ENCODE measurements at places on chromosomes 4 and X.

GRCh38 chr4:30941641-30942040, 221.5 kb downstream of the PCDH7 start:
- DNase-seq = no peak

DNA sequence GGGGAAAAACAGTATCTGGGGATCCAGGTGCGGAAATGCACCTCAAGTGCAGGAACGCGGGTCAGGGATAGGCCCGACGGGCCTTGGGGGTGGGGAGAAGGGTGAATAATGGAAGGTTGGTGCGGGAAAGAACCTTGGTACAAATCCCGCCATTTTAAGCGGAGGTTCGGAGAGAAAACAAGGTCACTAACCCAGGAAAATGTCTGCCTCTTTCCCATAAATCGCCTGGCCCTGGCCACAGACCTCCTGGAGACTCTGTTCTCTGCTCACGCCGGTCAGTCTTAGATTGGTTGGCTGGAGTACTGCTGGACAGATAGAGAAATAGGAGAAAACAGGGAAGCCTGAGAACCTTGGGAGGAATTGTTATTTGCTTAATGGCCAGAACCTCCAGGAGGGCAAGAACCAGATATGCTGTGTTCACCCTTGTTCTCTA, 897 bp upstream of the FBXL5 start:
- no peak for DNase-seq

GRCh38 chrX:123600181-123600580, 132.7 kb downstream of the THOC2 start:
- no peak for DNase-seq

- no peak for DNase-seq
Observed at GRCh38 chr4:109947918-109948317, 35.2 kb downstream of the EGF start.

- DNase-seq = no peak
Observed at GRCh38 chr4:183621875-183622274, 37.1 kb downstream of the RWDD4 start.

- DNase-seq = no peak
Observed at GRCh38 chrX:118199997-118200396, 83.4 kb upstream of the KLHL13 start.

- DNase-seq = no peak
Observed at GRCh38 chrX:31423609-31424189, 351.9 kb upstream of the FTHL17 start.

DNA sequence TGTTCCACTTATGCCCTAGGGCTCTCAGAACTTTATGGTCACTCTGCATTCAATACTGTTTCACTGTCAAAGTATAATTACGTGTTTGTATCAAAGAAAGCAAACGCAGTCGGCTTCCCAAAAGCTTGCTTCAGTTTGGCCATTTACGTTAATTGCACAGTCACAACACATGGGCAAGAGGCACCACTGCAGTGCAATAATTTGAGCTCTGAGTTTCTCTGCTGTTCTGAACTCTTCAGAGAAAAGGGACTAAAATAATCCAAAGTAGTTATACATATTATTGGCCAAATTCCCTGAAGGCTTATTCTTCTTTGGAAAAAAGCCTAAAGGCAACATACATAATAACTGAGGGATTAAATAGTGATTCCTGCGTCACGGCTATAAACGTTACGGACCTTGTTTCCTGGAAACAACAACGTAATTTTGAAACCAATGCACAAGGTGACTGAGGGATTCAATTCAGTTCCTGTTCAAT, 51.3 kb downstream of the RNF150 start:
- no peak for DNase-seq

- no peak for DNase-seq
Observed at GRCh38 chr4:78370631-78371372, 180.8 kb upstream of the ANXA3 start.

GRCh38 chrX:101744085-101744484, 84.4 kb upstream of the ARMCX2 start:
- DNase-seq = no peak

- no peak for DNase-seq
Observed at GRCh38 chr4:14896656-14897175, 105.6 kb upstream of the CPEB2 start.

DNA sequence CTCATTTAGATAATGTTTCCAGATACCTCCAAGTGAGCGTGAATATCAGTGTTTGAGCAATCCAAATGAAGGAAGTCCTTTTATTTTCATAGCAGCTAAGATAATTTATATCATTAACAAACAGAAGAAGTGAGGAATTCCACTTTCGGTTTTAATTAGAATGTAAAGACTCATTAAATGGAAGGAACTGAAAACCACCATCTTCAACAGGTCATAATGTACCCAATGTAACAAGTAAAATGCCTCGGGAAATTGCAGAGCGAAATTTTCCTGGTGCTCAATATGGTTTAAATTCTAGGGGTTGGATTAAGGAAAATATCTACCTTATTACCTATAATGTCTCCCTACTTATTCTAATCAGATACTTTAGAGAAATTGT, 33.9 kb upstream of the SLC9A7 start:
- DNase-seq = no peak

DNA sequence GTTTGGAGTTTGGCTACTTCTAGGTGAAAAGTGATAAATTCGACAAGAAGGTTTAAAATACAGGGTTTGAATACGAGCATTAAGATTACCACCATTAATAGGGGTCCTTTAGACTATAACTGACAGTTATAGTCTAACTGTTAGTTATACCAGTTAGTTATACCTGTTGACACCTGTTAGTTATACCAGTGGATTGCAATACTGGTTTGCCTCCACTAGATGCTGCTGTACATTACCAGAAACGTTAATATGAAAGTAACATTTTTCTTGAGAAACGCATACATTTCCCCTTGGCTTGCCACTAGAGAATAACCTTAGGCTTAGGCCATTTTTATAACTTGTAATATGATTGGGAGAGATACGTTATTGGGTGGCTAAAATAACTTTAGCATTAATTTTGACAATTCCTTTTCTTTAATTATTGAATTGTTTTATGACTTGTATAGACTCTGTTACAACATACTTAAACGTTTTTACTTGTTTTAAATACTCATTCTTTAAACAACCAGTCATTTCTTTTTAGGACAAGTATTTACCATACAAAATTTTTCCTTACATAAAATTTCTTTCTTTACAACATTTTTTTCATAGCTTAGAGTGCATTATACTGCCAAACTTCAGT, 911.2 kb downstream of the FSTL5 start:
- no peak for DNase-seq

DNA sequence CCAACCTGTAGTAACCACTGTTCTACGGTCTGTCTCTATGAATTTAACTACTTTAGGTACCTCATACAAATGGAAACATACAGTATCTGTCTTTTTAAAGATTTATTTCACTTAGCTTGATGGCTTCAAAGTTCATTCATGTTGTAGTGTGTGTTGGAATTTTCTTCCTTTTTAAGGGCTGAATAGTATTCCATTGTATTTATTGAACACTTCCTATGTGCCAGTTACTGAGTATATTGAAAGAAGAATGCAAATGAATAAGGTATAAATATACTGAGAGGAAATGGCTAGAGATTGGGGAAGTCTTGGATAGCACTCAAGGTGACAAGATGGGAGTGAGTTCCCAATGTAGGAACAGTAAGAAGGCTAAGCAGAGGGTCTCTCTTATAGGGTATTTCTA, 17.3 kb downstream of the TBC1D19 start:
- DNase-seq = no peak

DNA sequence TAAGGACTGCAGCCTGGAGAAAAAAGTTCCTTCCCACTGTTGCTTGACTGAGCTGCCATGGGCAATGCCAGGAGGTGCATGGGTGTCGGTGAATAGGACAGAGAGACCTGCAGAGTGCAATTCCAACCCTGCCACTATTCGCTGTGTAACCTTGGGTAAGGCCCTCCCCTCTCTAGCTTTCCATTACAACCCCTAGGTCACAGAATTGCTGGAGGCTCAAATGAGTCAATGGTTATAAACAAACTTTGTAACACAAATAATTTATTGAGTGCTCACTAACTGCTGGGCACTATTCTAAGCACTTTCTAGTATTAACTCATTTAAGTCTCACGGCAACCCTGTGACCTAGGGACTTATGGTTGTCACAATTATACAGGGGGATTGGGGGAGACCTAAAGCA, 37.8 kb downstream of the PJA1 start:
- DNase-seq = no peak

DNA sequence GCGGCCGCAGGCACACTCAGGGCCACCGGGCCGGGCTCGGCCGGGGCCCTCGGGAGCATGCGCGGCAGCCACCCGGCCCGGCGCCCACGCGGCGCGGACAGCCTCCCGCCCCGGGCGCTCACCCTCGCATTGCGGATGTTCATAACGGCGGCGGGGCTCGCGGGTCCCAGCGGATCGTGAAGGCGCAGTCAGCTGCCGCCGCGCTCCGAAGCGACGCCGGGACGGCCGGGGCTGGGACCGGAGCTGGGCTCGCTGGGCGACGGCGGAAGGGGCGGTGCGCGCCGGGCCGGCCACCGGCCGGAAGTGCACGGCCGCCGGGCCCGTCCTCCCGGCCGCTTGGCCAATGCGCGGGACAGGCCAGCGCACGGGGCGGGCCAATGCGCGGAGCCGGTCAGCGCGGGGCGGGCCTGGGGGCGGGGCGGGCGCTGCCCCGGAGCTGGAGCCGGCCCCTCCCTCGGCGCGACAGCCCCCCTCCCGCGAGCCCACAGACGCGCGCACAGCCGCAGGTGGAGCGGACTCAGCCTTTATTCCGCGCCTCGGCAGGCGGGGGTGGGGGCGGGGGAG, at the start of gene NAA10:
Gene NAA10, minus strand, starts transcription at position 276 of the 564 bp plus-strand sequence. Its CDS starts 133 bp downstream, at position 143.
- peak; percentile 61 for DNase-seq

- DNase-seq = no peak
Observed at GRCh38 chrX:65757943-65758342, 90.5 kb downstream of the MSN start.

DNA sequence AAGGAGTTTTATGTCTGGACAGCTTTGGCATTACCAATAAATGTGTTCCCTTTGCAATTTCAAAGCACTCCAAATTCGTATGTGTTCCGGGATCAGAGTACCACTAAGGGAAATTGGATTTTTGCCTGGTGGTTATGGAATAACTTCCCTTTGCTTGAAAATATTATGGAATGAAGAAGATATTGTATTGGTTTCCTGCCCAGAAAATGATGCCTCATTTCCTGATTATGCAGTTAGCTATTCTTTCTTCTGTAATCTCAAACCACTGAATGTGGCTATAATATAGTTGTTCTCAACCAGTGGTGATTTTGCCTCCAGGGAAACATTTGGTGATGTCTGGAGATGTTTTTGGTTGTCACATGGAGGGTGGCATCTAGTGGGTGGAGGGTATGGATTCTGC, 142.9 kb downstream of the PCDH7 start:
- no peak for DNase-seq

GRCh38 chr4:106541253-106541652, 172.7 kb upstream of the GIMD1 start:
- no peak for DNase-seq

GRCh38 chr4:169250796-169251195, 20.0 kb downstream of the SH3RF1 start:
- DNase-seq = no peak

- no peak for DNase-seq
Observed at GRCh38 chr4:183409483-183409882, 35.0 kb upstream of the CDKN2AIP start.

- DNase-seq = no peak
Observed at GRCh38 chr4:57726154-57726553, 616.0 kb upstream of the IGFBP7 start.

- no peak for DNase-seq
Observed at GRCh38 chrX:133541021-133541420, 125.7 kb upstream of the GPC4 start.

DNA sequence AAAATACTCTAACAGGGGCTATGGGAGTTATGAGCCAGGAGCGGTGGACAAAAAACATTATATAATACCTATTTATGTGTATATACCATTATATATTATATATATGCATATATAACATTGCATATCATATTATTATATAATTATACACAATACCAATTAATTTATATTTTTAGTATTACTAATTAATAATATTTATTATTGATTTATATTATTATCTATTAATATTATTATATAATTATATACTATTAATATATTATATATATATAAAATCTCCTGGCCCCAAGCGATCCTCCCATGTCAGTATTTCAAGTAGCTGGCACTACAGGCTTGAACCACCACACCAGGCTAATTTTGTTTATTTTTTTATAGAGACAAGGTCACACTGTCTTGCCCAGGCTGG, 73.8 kb upstream of the JADE1 start:
- DNase-seq = no peak

- no peak for DNase-seq
Observed at GRCh38 chr4:604131-604530, 21.2 kb upstream of the PDE6B start.

DNA sequence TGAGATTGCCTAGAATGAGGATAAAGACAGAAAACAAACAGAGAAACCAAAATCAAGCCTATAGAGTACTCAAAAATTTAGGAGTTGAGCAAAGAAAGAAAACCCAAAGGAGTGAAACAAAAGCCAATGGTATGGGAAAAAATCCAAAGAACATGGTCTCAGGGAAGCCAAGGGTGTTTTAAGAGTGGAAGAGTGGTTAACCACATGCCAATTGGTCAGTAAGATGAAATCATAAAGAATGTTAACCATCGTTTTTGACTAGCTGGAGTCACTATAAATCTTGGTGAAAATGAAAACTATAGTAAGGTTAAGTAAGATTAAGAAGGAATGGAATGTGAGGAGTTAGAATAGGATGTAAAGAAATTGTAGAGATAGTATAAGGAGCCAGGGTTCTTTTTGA, 64.7 kb upstream of the RPL34 start:
- no peak for DNase-seq

- DNase-seq = no peak
Observed at GRCh38 chrX:16659321-16659720, 9.4 kb downstream of the S100G start.

DNA sequence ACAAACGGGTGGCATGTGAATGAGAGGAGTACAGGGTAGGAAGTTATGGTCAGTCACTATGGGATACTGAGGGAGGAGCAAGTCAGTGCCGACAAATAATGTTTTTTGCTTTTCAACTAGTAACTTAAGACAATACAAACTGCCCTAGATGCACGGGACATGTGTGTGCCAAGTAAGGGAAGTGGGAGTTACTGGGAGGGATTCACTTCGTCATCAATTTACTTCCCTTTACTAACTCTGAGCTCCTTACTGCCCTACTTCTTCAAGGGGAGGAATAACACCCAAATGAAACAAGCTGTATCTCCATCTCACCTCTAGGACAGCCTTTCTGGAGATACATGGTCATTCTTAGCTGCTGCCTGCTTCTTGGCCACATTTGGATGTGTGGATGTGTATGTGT, 97.7 kb downstream of the DGKK start:
- DNase-seq = no peak

DNA sequence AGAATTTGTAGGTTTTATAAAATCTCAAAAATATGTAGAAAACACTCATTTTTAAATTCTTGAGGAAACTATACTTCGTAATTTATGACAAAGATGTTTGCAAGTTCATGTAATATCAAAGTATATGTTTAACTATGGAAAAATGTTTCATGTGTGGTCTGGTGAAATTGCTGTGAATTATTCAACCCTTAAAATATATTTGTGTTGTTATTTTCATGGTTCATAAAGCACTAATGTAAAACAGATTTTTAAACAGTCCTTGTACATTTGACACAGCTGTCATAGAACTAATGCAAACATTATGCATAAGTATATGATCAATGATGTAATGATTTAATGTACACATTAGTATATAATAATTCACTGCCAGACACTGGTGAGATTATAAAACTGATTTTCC, 83.1 kb upstream of the ARSJ start:
- DNase-seq = no peak

- no peak for DNase-seq
Observed at GRCh38 chrX:68415316-68415715, 18.0 kb downstream of the OPHN1 start.

GRCh38 chr4:84563002-84563401, 19.9 kb upstream of the CDS1 start:
- no peak for DNase-seq

- DNase-seq = no peak
Observed at GRCh38 chr4:15012017-15012788, 9.9 kb downstream of the CPEB2 start.

Measured in stimulated activated naive B cell treated with anti-CD40 and anti-IgM and Interleukin-4, amounts not matched to agents 10 μg/mL and 1 μg/mL and 100 μg/mL, for 72 hours (primary cell).